ENCODE measurements at places on chromosomes 5 and 9. TPM values are rescaled to one million over a fixed set of nuclear protein-coding genes. Genes with fewer than 3 reads are reported as not detected.
A peak's percentile ranks its signal among the peaks of the same experiment; 100 is the strongest.

DNA sequence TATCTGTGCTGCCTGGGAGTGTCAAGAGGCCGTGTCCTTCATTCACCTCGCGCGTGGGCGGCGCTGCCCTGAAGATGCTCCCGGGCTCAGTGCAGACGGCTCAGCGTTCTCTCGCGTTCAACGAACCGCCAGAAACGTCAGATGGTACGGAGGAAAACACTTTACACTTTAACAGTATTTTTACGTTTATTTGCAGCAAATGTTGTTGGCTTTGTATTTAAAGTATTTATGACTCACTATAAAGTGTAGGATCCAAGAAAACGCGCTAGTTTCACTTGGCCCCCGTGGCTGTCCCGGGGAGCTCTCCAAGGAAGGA is 544 bp upstream of the ERCC6L2 start:
- DNase-seq: no peak

- peak; percentile 10 for DNase-seq
Observed at GRCh38 chr9:129762985-129763926, 10.4 kb upstream of the PTGES start.

DNA sequence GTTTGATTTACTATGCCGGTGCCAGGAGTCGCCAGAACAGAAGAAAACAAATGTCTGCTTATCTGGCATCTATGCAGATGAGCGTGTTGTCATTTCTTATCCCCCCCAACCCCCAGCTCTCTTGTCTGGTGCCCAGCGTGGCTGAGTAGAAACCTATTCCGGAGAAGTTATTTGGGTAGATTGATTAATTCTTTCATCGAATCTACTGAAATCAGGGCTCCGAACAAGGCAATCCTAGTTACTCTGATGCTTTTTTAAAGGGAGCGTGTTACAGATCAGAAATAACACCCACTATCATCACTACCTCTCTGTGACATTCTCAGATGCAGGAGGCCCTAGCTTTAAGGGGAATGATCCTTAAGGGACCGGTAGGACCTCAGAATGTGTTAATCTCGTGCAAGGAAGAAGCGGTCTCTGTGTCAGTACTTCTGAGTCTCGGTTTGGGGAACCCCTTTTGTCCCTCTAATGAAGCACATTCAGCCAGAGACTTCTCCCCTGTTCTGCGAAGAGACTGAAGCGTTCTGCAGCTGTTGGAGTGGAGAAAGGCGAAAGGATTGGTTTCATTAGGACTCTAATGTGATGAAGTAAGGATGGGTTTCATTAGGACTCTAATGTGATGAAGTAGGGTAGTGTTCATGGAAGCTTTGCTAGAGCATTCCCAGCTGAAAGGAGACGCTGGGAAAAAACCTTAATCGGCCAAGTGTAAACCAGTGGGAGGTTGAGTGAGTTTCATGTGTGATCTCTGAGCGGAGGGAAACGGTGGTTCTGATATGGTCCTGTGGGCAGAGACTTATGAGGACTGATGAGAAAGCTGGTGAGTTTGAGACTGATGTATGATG is 1.5 kb downstream of the PIP5K1B start:
- DNase-seq: peak; percentile 10

- no peak for DNase-seq
Observed at GRCh38 chr5:149831492-149831891, 101.4 kb downstream of the PPARGC1B start.

- DNase-seq: peak; percentile 24
Observed at GRCh38 chr9:97632248-97632984, 752 bp downstream of the TSTD2 start.

DNA sequence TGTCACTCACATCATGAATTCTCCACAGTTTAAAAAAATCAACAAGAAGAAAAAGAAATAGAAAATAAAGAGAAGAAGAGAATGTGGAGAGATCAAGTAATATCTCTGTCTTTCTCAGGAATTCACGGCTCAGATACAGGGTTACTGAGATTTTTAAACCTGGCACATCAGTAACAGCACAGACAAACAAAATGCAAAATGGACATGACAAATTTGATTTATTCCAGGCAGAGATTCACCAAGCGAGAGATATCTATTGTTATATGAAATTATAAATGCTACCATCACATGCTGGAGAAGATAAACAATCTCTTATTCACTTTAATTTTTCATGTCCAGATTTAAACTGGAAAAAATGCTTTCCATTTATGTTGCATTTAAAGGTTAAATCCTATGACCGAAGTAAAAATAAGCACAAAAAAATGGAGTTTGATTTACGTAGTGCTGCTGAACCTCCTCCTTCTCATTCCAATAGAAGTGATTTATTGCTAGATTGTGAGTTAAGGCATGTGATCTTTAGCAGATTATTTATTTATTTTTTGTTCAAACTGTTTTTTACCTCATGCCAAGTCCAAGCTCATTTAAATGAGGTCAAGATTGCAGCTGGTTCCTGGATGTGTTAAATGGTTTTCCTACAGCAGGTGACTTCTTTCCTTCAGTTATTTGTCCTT is 926.4 kb downstream of the MAT2B start:
- DNase-seq: no peak

GRCh38 chr5:66144834-66145390 is 812 bp downstream of the SREK1 start:
- no peak for DNase-seq

- DNase-seq: no peak
Observed at GRCh38 chr5:157279605-157280239, 13.8 kb downstream of the CYFIP2 start.

GRCh38 chr5:1056611-1057484 is 48.2 kb downstream of the NKD2 start:
- DNase-seq: peak; percentile 65

GRCh38 chr9:81861644-81862043 is 66.6 kb upstream of the SPATA31D4 start:
- no peak for DNase-seq

DNA sequence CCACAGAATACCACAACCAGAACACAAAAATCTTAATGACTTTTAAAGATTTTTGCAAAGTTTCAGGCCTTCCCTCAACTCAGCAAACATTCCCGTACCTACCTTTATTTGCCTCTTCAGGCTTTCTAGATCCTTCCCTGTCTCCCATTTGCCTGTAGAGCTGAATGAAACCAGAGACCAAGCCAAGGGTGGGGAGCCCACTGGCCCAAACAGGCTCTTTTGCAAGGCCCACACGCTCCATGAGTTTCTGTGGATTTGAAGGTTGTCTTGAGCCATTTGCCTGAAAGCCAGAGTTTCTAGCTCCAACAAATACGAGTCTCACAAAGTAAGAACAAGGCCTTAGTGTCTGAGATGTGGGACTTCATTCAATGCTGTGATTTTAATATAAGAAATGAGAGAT is 107.8 kb downstream of the GAS1 start:
- no peak for DNase-seq

- no peak for DNase-seq
Observed at GRCh38 chr5:109682383-109682782, 7.3 kb upstream of the MAN2A1 start.

DNA sequence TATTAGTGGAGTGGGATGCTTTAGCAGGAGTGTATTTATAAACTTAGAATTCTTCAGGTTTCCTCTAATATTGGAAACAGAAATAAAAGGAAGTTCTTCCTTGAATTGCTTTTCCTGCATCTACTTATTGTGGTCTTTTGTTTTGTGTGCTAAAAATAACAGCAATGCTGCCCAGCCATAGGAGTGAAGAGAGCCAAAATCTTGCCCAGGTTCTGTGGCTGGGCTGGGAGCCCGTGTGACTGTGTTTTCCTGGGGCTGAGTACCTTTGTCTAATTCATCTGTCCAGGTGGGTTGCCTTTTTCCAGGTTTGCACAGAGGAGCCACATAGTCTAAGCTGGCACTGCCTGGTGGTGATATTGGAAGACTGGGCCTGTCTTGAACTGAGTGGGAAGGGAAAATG is 179.7 kb upstream of the ADAMTSL1 start:
- no peak for DNase-seq

DNA sequence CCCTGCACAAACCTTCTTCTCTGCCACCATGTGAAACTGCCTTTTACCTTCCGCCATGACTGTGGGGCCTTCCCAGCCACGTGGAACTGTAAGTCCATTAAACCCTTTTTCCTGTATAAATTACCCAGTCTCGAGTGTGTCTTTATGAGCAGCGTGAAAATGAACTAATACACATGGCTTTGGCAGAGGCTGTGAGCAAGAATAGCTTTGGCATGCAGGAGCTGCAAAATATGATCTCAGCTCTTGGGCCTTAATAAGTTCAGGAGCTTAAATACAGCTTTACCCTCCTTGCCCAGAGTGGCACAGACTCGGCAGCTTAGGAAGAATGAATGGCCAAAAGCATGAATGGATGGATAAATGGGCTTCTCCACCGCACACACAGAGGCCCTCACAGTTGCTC is 15.7 kb upstream of the SLC36A1 start:
- no peak for DNase-seq

DNA sequence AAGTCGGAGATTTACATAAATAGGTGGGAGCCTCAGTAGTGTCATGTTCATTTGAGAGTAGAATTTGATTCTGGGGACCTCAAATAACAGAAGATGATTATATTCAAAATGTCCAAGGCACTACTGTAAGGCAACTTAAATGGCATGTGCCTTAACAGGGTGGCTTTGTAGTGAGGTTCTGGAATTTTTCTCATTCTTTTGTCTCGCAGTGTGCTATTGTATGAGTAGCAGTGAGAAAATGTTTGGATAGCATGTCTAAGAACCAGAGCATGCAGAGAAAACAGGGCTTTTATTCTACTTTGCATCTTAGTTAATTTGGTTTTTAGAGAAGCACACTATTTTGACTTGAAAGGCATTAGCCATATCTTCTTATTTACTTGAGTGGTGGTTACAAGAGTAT is 25.0 kb downstream of the MAST4 start:
- no peak for DNase-seq

DNA sequence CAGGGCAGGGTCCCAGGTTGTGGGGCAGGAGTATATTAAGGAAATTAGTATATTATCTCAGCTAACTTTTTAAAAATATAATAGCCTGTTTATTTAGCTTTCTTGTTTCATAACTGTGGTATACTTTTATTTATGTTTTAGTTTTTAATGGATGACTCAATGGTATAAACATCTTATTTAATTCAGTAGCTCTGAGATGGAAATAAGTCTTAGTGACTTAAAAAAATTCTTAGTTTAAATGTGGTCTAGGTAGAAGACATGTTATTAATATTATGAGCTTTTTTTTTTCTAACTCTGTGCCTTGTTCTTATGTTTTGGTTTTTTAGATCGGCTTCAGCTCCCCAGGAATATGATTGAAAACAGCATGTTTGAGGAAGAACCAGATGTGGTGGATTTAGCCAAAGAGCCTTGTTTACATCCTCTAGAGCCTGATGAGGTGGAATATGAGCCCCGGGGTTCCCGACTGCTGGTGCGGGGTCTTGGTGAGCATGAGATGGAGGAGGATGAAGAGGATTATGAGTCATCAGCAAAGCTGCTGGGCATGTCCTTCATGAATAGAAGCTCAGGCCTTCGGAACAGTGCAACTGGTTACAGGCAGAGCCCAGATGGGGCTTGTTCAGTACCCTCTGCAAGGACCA is 43.1 kb downstream of the LNPEP start:
- DNase-seq: no peak

DNA sequence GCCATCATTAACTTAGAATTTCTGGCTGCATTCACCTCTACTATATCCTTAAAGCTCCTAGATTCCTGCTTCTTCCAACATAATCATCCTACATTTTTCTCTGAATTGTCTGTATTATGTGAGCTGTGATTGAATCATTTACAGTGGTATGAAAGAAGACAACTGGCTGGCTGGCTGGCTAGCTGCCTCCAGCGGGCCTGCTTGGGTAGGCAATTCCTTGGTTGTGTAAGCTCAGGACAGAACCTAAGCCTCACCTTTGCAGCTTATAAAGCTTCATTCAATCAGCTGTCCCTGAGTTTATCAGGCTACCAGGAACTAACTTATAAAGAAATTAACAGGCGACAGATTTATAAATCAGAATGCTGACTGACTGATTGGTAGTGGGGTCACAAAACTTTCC is 162.7 kb upstream of the NR3C1 start:
- no peak for DNase-seq

DNA sequence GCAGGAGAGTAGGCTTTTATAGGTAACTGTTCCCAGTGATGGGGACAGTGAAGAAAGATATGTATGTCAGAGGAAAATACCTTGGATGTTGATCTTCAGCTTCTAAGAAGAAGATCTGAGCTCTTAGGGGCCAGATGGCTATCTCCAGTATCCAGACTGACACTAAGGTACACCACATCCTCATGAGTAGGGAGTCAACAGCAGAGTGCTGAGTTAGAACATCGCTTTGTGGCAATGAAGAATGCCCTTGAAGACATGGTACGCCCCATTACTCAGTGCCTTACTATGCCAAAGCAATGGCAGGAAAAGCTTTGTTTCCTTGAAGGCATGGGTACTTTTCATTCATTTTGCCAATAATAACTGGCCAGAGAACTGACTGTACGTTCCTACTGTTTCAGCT is 263.7 kb downstream of the CEMIP2 start:
- DNase-seq: no peak

GRCh38 chr9:129290606-129291005 is 112.5 kb upstream of the IER5L start:
- peak; percentile 37 for DNase-seq

- DNase-seq: peak; percentile 79
Observed at GRCh38 chr9:131554843-131555351, 9.6 kb downstream of the PRRT1B start.

- no peak for DNase-seq
Observed at GRCh38 chr9:107569174-107569573, 79.6 kb upstream of the KLF4 start.

DNA sequence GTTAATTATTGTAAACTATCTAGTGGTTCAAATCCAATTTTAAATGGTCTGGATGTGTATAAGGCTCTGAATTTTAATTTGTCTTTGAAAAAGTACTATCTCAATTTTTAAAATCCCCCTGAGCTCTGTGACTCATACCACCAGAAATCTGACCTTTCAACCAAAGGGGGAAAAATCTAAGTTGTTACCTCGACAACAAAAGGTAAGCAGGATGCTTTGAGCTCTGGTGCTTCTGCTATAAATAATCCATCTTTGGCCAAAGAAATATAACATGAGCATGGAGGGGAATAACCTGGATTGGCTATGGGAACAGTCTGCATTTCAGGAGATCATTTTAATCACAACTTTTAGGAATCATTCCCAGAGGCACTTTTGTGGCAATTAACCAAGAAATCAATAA is 76.3 kb upstream of the PCSK1 start:
- DNase-seq: no peak

The RNF20 gene
- total RNA-seq: 21.8 TPM

The ANXA1 gene
- total RNA-seq: 4.7 TPM

The GPRIN1 gene
- 14.2 TPM for total RNA-seq

The IL9 gene
- not detected for total RNA-seq

The ENTPD8 gene
- 0.76 TPM for total RNA-seq

The C7 gene
- total RNA-seq: 0.87 TPM

The C5orf63 gene
- 0.90 TPM for total RNA-seq

The SH3PXD2B gene
- total RNA-seq: 36.7 TPM

The WHRN gene
- total RNA-seq: 10.6 TPM

The MCTP1 gene
- total RNA-seq: 1.0 TPM

The MYMK gene
- not detected for total RNA-seq

The OR4F3 gene
- total RNA-seq: not detected

The SIT1 gene
- 0.69 TPM for total RNA-seq

Measured in H7 (cell line).